GDM1 (cell line): ENCODE measurements at places on chromosomes 6 and 20.

- DNase-seq, result no peak
Observed at GRCh38 chr6:37496951-37497885, 2.5 kb downstream of the CCDC167 start.

- no peak for DNase-seq
Observed at GRCh38 chr6:137471497-137471896, 22.7 kb downstream of the OLIG3 start.

- DNase-seq, result no peak
Observed at GRCh38 chr20:32190616-32191415, 16.7 kb downstream of the PLAGL2 start.

DNA sequence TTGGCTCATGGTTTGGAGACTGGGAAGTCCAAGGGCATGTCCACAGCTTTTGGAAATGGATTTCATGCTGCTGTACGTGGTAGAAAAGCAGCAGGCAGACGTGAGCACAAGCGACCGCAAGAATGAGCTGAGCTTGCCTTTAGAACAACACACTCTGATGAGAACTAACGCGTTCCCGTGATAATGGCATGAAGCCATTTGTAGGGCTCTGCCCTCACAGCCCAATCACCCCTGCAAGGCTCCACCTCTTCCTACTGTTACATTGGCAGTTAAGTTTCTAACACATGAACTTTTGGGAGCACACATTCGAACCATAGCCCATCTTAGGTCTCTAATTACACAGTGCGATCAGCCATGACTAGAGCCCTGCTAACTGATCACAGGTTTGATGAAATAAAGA, 107.5 kb upstream of the TMEM170B start:
- DNase-seq, result no peak

DNA sequence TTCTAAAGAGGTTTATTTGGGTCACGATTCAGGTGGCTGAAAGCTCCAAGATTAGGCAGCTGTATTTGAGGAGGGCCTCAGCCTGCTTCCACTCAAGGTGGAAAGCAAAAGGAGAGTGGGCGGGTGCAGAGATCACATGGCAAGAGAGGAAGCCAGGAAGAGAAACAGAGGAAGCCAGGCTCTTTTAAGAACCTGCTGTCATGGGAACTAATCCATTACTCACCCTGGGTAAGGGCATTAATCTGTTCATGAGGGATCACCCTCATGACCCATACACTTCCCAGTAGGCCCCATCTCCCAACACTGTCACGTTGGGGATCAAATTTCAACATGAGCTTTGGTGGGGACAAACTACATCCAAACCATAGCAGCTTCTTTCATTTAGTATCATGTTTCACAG, 53.9 kb downstream of the DHX35 start:
- no peak for DNase-seq

- DNase-seq, result no peak
Observed at GRCh38 chr6:68650142-68650541, 15.1 kb downstream of the ADGRB3 start.

DNA sequence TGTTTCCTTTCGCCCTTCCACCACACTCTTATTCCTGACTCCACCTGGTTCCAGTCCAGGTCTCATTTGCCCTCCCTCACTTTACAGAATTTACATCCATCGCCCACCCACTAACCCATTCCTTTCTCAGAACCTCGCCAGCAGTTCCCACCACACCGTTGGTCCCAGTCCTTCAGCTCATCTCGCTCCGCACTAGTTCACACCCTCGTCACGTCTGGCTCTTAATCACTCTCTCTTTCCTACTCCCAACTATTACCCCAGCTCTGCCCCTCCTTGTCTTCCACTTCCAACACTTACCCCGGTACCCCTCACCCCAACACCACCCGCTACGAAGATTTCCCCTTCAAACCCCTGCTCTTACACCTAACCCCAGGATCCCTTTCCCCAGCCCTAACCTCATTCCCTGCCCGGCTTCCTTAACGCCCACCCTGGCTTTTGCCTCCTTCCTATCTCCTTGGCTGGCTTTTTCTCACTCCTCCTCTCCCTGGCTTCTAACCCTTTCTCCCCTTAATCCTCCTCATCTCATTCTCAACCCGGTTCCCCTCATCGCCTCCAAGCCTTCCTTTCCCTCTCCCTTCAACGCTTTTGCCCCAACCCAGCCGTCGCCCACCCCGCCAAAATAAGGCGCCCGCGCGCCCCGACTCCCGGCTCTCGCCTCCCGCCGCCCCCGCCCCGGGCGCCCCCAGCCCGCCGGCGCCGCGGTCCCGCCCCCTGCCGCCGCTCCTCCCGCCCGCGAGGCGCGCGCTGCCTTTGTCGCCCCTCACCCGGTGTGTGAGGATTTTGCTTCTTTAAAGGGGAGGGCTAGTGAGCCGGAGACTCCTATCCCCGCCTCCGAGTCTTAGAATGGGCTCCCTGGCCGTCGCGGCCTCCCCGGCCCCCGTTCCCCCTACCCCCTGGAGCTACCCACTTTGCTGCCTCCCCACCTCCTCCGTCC, 542 bp downstream of the USP49 start:
- no peak for DNase-seq

- DNase-seq, result no peak
Observed at GRCh38 chr6:108685970-108686369, 125.3 kb downstream of the FOXO3 start.

- DNase-seq, result no peak
Observed at GRCh38 chr6:71091167-71091566, 134.3 kb upstream of the B3GAT2 start.

DNA sequence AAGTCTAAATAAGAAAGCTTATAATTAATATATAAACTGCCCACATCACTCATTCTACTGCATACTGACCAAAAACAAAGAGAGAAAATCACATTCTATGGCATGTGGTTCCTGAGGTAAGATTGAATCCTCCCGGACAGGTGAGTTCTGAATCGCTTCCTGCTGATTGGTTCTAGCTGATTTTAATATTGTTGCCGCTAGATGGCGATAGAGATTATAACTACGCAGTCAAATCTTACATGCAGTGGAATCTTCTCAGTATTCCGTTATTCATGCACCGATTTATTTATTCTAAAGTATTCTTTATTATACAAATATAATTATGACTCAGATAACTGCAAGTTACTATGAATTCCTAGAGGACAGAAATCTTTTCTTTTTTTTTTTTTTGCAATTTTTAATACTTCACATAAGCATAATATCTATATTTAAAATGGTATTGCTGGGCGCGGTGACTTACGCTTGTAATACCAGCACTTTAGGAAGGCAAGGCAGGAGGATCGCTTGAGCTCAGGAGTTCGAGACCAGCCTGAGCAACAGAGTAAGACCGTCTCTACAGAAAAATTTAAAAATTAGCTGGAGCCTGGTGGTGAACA, 24.2 kb upstream of the TMX4 start:
- DNase-seq, result no peak

GRCh38 chr6:147161253-147161973, 42.8 kb upstream of the STXBP5 start:
- no peak for DNase-seq

DNA sequence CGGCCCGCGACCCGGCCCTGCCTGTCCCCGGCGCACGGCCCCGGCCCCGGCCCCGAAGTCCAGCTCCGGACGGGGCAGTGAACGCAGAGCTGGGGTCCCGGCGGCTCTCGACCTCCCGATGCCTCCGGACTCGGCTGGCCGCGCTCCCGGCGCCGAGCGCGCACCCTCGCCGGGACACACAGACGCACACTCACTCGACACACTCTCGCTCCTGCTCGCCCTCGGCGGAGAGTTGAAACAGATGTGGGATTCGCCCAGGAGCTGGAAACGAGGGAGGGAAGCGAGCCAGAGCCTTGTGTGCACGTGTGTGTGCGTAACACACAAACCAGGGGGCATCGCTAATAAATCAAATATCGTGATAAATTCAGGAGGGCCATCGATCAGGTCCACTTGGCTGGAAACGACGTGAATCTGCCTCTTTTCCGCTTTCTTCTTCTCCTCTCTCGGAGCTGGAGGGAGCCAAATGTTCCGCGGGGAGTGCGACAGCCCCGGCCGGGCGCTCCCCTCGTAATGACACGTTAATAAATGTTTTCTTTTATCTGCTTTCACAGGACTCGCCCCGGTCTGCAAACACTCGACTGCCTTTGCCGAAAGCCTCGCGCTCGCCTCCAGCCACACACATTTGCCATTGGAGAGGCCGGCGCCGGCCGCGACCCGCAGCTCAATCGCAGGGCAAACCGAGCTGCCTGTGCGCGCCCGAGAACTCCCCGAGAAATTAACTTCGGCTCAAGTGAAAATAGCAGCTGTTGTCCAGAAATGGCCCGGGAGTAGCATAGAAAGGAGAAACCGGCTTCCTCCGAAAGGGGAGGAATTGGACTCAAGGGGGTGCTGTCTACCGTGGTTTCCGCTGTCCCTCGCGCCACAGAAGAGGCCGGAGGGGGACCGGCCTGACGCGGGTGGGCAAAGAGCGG, 828 bp upstream of the SULF2 start:
- DNase-seq, result no peak

DNA sequence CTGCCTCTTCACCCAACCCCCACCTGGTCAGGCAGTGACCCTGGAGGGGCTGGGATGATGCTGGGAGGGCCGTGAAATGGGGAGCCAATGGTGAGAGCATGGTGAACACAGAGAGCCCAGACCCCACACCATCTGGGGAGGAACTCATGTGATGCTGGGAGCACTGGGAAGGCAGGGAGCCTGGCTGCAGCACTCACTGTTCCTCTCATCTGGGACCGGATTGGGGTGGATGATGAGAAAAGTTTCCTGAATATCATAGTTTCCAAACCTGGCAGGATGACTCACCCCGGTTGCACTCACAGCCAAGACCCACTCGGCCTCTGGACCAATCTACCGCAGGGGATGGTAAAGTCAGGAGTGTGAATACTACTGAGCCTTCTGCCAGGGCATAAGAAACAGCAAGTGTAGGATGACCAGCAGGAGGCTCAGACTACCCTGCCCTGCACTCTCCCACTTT, 21.8 kb downstream of the ULBP1 start:
- DNase-seq, result no peak

DNA sequence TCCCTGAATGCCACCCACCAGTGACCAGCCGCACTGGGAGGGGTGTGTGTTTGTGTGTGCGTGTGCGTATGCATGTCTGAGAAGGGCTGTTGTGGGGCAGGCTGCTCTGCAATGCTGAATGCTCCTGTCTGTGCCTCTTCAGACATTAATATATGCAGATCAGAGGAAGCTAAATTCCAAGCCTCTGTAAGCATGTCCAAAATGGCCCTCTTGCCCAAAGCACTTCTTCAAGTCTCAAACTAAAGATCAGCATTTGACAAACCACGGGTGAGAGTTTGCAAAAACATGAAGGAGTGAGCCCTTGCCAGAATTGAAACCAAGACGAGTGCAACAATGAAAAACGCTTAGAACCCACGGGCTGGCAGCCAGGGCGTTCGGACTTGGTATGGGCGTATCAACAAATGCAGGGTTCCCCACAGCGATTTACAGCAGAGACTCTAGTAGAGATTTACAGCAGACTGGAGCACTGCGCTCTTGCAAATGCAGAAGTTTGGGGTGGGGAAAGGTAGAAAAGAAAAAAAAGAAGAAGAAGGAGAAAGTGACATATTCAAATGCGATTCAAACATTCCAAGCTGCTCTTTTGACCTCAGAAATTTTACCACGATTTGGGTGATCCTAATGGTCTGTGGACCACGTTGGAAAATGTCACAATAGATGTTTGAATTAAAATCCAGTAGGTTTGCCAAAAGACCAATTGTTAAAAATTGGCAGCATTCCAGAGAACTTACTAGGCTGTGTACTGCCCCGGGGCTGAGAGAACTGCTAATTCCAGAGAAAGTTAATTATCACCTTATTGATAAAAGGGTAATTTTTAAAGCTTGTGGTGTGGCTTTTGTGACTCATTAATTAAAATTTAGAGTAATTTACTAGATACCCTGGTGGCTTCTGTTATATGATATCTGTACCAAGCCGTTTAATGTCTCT, 3.5 kb downstream of the SCML4 start:
- DNase-seq, result no peak

DNA sequence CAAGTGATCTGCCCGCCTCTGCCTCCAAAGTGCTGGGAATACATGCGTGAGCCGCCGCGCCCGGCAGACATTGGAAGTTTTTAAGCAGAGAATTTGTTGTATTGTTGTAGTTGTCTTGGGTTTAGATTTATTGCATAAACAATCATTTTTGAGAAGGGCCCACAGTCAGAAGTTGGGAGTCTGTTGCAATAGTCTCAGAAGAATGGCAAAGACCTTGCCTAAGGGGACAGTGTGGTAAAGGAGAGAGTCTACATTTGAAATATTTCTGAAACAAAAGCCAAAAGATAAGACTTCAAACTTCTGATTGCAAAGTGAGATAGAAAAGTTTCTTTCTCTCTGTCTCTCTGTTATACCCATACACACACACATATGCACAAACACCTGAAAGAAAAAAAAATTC, 22.5 kb downstream of the HFE start:
- DNase-seq, result no peak

GRCh38 chr6:114436691-114437090, 93.9 kb upstream of the HS3ST5 start:
- DNase-seq, result no peak

GRCh38 chr6:113668641-113669408, 188.3 kb upstream of the MARCKS start:
- DNase-seq, result no peak

- DNase-seq, result no peak
Observed at GRCh38 chr6:38354037-38354381, 285.7 kb downstream of the BTBD9 start.

DNA sequence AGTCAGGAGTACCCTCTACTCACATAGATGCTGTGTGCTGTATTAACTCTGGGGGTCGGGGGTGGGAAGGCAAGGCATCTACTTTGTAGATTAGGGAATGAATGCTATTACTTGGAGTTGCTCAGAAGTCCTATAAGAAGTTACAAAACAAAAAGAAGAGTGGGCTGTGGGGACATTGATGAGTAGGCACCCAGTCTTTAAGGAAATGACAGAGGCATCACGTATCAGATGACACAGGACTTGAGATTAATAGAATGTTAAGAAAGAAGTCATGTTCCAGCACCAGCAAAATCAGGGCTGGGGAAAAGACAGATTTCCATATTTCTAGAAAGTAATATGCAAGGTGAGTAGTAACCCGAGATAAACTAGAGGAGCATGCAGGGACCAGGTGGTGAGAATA, 19.0 kb upstream of the STXBP5 start:
- no peak for DNase-seq

GRCh38 chr6:168247443-168248147, 72.0 kb downstream of the DACT2 start:
- no peak for DNase-seq

- peak; percentile 58 for DNase-seq
Observed at GRCh38 chr6:6654599-6655575, 66.4 kb downstream of the LY86 start.

DNA sequence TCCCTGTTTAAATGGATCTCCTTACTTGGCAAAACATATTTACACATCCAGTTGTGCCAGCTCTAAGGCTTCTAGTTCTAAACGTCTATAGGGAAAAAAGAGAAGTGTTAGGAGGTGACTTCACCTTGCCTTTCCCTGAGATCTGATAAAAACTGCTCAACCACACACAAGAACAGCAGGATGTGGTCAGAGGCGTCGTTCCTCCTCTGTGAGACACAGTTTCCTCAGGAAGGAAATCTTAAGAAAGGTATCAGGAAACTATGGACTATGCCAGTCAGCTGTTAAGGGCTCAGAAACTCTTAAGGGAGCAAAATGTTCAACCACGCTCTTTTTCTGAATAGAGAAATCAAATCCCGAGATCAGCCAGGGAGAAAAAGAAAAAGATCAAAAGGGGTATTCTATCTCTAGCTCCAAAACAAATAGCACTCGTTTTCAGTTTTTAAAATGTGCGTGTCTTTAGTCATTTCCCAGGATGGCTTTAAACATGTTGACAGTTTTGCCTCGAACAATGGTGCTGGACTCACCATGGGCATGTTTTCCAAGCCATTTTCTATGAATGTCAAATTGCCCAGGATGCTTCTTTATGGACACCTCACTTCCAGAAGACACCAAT, 154.5 kb downstream of the HACE1 start:
- DNase-seq, result peak; percentile 92
